Stimulated activated CD4-positive, alpha-beta T cell treated with anti-CD3 and anti-CD28 coated beads, Interleukin-1b, Interleukin-23, amount 100 ng/mL, for 48 hours (primary cell): ENCODE measurements at places on chromosomes 16 and 17.

GRCh38 chr16:51150165-51150887 lies 744 bp downstream of the SALL1 start:
- no peak for DNase-seq

- peak; percentile 77 for DNase-seq
These were observed 3.8 kb upstream of the NAT9 start for GRCh38 chr17:74779948-74780400.

GRCh38 chr17:7867881-7868329 lies 10.1 kb downstream of the CYB5D1 start:
- no peak for DNase-seq

DNA sequence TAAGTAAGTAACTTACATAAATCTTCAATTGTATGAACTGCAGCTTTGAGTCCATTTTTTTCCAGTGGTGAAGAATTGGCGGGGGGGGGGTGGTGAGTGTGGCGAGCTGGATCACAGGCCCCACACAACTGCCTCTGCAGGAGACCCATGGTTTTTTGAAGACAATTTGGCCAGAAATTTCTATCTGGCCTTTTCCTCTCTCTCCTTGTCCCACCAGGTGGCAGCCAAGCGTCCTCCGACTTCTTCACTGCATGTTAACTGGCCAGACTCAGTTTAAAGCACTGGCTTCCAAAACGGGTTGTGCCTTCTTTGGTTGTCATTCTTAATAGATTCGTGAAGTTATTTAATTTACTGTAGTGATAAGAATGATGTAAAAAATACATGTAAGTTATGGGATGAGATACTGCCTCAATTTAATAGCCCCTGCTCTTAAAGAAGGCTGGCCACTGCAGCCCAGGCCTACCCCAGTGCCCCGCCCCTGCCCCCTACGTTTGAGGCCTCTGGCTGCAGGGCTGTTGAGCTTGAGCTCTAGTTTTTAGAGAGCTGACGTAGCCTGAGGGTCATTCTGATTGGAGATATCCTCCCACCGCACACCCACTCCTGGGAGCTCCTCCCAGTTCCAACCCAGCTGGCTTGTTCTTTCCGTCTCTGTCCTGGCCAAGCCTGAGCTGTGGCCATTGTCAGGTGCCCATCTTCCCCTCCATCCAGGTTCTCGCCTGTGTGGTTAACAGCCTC lies 36.4 kb downstream of the AKAP1 start:
- no peak for DNase-seq

DNA sequence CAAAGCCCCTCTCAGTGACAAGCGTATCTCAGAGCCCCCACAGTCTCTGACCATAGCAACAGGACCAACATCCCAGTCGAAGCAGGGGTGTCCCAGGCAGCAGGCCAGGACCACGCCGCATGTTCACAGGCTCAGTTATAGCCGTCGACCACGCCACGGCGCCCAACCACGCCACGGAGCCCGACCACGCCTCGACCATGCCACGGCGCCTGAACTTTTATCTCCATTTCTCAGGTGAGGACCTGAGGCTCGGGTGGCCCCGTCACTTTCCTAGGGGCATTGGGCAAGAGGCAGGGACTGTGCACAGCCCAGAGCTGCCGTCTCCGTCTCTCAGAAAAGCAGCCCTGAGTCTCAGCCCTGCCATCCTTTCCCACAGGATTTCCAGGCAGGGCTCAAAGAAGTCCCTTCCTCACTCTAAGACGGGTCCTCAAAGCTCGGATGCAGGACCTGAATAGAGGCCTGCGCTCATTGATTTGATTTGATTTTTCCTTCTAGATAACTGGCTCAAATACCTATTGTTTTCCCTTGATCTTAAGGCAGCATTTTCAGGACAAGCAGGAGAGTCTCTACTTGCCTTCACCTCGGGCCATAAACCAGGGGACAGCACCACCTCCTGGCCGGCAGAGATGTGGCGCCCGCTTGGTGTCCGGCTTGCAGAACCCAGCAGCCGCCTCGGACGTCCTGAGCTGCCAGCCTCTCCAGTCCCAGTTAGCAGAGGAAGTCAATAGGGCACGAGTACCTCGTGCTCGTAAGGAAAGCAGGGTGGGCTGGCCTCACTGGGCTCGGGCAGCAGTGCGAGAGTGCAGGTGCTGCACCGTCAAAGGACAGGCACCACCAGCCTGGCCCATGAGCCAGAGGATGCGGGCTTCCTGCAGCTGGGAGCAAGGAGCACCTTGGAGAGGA lies 38.8 kb downstream of the C16orf95 start:
- DNase-seq: peak; percentile 45

- DNase-seq: no peak
These were observed 70.3 kb downstream of the PMP22 start for GRCh38 chr17:15194859-15195277.

GRCh38 chr17:13583996-13584700 lies 17.6 kb downstream of the HS3ST3A1 start:
- DNase-seq: no peak

DNA sequence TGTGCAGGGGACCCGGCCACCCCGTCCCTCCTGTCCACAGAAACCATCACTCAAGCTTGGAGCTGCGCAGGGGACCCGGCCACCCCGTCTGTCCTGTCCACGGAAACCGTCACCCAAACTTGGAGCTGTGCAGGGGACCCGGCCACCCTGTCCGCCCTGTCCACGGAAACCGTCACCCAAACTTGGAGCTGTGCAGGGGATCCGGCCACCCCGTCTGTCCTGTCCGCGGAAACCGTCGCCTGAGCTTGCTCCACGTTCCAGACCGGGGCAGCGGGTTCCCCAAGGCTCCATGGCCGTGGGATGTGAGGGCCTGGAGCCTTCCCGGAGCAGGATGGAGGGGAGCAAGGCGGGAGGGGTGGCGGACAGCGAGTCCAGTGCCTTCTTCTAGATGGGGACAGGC lies 25.2 kb downstream of the SOX8 start:
- DNase-seq: no peak

DNA sequence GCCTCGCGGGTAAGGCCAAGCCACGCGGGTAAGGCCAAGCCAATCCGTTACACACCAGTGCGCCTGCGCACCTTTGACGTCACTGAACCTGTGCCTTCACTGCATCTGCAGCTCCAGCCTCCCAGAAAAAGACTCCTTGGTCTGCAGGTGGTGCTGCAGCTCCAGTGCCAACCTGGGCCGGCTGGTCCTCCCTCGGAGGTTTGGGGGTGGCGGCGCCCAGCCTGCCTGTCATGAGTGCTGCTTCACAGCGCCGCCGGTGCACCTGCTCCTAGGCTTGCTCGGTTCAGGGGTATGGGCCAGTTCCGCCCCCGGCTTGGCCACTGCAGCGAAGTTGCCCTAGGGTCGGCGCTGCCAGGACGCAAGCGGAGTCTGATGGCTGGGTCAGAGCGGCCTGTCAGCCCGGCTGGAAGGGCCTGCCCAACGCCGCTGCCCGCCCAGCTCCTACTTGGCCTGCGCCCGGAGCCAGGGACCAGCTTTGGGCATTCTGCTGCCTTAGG lies 146.6 kb downstream of the USP22 start:
- peak; percentile 60 for DNase-seq

DNA sequence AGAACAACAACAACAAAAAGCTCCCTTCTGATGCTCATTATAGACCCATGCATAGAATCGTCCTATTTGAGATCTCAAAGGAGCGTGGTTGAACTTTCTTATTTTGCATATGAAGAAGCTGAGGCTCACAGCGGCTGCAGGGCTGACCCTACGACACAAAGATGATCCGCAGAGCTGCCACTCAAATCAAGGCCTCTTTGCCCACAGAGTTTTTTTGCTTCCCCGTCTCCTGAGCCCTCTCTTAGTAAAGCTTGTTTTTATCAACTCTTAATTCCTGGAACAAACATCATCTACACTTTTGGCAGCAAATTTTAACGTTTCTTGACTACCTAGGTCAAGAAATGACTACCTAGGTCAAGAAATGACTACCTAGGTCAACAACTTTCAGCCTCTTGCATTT lies 73.7 kb downstream of the C16orf95 start:
- DNase-seq: no peak

- no peak for DNase-seq
These were observed 39.8 kb upstream of the METTL16 start for GRCh38 chr17:2551493-2551892.

DNA sequence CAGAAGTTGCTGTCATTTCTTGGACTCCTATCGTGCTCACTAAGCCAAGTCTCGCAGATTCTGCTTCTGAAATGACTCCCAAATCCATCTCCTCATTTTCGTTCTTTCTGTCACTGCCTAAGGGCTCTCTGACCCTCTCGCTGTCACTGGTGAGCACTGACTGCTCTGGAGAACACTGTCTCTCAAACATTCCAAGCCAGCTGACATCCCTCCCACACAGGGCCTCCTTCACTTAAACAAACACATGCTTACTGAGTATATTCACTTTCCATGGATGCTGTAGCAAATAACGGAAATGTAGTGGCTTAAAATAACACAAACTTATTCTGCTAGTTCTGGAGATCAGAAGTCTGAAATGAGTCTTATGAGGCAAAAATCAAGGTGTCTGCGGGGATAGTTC lies 18.8 kb downstream of the CACNG1 start:
- DNase-seq: no peak

DNA sequence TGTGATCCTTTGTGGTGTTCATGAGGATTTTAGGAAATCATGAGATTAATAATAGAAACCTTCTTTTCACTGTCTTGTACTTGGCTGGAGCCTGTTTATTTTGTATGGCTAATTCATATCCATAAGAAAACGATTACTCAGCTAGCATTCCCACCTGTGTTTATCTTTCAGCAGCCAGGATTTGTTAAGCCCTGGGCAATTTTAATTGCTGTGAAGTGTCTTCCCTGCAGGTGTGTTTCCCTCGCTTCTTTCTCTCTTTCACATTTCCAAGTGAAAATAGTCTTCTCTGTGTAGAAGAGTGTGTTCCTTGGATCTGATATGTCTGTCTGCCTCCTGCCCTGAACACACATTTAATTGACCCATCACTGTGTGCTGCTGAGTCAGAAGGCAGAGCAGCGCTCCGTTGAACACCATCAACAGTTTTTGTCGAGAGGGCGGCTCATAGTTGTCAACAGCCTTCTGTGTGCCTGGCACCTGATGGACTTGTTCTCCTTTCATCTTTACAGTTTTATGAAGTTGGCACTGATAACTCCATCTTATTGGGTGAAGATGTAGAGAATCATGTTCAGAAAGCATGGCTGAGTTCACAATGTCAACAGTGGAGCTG lies 83.2 kb downstream of the SPECC1 start:
- no peak for DNase-seq
